ENCODE measurements at places on chromosomes 5 and 9.

GRCh38 chr5:141650851-141651727, at the start of gene FCHSD1:
FCHSD1 (minus strand) TSS chr5:141651418; CDS start chr5:141651368, 50 bp downstream.
- peak; percentile 89 for DNase-seq

GRCh38 chr5:179266291-179267070, 78.8 kb downstream of the ADAMTS2 start:
- no peak for DNase-seq

DNA sequence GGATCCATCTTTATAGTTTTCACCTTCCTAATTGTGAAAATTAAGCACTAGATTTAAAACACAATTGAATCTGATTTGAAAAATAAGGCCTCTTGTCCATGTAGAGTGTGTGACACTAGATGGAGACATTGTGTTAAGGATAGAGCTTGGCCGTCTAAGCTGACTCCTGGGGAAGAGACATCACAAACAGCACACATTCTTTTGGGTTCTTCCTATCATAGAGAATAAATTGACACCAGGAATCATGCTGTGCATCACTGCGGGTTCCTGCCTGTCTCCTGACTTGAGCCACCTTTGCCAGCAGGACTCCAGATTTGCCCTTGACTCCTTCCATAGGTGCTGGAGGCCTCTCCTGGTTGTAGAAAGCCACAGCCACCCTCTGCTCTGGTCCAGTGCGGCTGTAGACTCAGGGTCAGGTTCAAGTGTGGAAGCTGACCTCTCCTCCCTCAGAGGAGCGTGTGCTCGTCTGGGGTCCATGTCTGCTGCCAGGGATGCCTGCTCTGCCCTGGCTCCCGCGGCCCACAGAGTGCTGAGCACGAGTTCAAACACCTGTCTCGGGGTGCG, 11.2 kb downstream of the ROPN1L start:
- no peak for DNase-seq

- DNase-seq: no peak
Observed at GRCh38 chr9:77805810-77806209, 157.7 kb upstream of the GNA14 start.

DNA sequence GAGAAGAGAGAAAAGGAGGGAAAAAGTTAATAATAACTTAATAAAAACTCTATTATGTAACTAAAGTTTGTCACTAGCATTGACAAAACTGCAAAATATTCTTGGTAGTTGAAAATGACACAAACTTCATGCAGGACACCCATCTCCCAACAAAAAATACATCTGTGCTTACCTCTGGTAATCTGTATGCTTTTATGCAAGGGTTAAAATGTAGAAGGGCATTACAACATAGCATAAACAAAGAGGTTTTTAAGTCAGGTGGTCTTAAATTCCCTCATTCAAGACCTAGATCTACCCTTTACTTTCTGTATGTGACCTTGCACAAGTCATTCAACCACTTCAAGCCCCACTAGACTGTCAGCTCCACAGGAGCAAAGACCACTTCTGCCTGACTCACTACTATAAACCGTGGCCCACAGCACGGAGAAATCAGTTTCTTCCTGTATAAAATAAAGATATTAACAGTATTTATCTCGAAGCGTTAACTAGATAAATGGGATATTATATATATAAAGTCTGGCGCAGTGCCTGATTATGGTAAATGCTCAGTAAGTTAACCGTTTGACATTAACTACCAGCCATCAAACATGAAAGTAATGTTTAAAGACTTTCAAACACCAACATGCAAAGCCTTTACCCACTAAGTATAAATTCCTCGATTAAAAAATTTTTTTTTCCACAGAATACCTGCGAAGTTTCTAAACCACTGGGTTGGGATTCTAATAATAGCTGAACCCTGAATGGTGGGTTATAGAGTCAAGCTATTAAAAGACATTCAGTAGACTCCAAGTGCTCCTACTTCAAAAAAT, 2.0 kb downstream of the FBXL17 start:
- DNase-seq: peak; percentile 28

GRCh38 chr5:109668237-109668636, 21.5 kb upstream of the MAN2A1 start:
- DNase-seq: no peak

- no peak for DNase-seq
Observed at GRCh38 chr9:127308652-127309434, 44.3 kb downstream of the GARNL3 start.

GRCh38 chr9:5442400-5443011, 4.8 kb upstream of the PLGRKT start:
- DNase-seq: peak; percentile 70

DNA sequence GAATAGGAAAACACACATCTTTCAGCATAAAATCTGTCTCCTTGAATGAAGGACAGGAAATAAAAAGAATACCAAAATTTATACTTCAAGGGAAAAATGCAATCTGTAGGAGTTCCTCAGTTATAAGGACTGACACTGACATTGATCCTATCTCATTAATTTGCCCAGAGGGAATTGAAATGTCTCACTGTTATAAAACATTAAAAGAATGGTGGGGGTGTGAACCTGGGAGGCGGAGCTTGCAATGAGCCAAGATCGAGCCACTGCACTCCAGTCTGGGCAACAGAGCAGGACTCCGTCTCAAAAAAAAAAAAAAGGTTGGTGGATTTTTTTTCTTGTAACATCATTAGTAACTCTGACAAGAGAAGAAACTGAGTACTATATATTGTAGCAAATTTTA, 60.8 kb downstream of the TTLL11 start:
- no peak for DNase-seq

DNA sequence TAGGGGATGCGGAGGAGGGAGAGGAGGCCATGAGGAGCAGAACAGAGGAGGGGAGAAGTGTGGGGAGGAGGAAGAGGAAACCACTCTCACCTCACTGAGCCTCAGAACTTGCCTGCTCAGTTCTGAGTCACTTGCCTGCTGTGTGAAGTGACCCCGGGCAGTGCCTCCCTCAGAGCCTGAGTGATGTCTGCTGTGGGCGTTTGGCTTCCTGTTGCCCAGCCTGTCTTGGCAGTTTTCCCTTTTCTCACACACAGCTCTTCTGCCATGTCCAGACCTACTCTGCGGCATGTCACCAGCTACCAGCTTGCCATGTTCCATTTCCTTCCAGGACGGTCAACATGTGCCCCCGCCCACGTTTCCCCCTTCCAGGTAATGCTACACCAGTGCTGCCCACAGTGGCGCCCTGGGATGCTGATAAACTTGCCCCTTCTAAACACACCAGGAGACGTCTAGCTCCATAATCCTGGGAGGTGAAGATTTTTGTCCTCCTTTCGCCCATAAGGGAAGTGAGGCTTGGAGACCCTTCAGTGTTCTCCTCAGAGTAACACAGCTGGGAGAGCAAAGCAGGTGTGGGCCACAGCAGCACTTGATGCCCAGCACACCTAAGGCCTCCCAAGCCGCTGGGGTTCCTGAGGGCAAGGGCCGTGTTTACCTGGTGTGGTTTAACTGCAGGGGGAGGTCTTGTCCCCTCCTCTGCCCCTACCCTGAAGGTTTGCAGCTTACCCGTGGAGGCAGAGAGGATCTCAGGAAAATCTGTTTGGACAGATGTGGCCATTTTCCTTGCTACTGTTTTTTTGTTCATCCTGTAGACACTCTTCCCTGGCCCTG, 63.8 kb upstream of the RNF130 start:
- DNase-seq: no peak

DNA sequence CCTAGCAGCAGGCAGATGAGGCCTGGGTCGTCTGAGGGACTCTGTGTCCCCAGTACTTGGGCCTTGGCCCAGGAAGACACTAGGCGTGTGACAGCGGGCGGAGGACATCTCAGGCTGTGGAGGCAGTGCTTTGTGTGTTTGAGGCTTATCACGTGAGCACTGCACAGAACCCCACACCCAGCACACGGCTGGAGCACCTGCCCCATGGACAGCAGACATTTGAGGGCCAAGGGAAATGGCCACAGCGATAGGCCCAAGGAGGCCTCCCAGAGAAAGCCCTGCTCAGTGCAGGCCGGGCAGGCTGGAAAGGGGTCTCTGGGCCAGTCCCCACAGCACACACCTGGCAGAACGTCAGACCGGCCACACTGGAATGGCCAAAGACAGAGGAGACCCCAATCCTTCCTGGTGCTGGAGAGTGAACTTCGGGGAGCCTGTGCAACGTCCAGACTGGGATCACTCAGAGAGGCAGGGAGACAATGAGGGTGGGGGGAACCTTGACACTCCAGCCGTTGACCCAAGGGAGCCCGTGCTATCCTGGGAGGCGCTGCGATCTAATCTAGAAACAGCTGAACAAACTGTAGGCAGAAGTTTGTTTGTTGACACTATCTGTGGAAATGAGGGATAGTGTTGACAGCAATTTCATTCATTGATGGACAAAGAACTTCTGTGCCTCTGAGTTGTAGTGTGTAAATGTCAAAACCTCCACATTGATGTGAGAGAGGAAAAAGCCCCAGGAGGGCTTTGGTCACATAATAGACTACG, 19.6 kb upstream of the FLT4 start:
- DNase-seq: no peak

DNA sequence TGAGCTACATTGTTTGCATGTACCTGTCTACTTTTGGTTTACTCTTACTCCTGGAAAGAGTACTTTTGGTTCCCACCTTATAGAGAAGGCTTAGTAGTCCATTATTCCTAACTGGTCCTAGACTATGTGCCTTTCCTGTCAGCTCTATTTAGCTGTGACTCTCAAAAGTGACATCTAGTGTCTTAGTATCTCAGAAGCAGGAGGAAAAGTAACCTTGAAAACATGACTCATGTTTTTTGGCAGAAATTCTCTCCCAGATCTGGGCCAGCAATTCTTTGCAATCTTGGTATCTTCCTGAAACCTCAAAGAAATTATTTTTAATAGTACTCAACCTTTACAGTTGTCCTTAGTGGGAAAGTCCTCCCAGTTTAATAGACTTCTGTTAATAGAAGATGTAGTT, 691.7 kb upstream of the SEMA6A start:
- DNase-seq: no peak

DNA sequence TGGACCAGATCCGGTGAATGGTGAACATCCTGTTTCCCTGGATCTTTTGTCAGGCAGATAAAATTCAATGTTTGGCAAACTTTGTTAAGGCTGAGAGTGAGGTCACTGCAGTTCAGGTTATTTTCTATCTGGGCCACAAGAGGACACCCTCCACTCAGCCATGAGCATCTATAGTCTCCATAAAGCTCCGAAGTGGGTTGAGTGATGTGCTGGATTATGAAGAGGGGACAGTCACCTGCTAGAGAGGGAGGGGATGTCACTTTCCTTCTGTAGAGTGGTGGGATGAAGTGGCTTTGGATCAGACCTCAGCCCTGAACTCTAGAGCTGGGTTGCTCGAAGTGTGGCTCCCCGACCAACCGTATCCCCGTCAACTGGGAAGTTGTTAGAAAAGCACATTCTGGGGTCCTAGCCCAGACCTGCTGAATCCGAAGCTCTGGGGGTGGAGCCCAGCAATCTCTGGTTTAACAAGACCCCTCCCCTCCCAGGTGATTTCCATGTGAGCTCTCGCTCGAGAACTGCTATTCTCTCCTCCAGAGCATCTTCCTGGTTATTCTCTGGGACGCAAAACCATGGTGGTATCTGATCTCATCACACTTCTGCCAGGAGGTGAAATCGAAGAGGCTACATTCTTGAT, 31.8 kb upstream of the FGF1 start:
- DNase-seq: peak; percentile 62

- no peak for DNase-seq
Observed at GRCh38 chr5:162591724-162592123, 524.2 kb downstream of the GABRG2 start.

GRCh38 chr5:112289465-112289864, 129.6 kb downstream of the EPB41L4A start:
- no peak for DNase-seq

GRCh38 chr5:180839227-180839626, 21.8 kb downstream of the ZFP62 start:
- DNase-seq: no peak

- DNase-seq: no peak
Observed at GRCh38 chr9:115628426-115628825, 510.5 kb upstream of the TNC start.

DNA sequence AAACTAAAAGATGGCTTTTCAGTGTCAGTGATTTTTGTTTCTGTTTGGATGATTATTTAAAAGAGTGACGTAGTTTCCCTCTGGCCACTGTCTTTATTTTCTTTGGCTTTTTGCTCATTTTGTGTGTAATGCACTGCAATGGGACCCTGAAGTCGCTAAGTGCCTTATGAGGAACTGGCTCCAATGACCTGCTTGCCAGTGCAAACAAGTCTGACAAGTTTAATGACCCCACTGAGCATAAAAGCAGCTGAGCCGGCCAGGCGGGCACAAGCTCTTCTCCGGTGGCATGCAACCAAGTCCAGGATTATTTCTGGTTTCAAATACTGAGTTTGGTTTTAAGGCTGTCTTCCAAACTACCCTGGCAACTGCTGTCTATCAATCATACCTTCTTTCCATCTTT, 15.6 kb upstream of the GNA14 start:
- no peak for DNase-seq

DNA sequence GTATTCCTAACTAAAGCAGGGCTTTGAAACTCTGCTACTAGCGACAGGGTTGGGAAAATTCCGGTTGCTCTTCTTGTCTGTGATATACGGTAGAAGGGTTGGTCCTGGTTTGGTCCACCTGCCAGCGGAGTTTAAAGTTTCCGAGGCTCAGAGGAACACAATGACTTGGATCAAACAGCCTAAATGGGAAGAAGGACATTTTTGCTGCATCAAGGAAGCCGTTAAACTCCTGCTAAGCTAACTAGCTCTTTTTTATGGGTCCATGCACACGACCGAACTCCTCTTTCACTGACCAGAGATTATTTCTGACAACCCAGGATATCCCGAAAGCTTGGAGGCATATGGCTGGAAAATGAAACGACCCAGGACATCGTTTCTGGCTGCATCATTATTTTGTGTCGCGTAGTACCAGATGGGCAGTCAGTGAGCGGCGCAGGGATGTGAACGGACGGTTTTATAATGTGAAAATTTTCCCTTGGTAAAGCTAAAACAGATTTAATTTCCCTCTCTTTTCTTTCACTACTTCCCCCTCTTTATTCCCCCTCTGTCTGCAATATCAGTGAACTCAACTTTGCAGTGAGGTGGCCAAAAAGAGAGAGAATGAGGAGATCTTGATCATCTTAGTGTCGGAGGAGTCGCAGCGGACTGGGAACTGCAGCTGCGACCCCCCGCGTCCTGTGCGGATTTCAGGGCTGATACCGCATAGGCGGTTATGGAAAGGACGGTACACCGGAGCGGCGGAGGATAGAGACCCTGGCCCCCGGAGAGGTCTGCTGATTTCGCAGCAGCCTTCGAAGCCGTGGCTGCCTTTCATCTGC, at the start of gene LURAP1L:
LURAP1L (plus strand) TSS at position 160 of the 818 bp plus-strand sequence. CDS start 696 bp downstream, outside the sequence.
- no peak for DNase-seq

DNA sequence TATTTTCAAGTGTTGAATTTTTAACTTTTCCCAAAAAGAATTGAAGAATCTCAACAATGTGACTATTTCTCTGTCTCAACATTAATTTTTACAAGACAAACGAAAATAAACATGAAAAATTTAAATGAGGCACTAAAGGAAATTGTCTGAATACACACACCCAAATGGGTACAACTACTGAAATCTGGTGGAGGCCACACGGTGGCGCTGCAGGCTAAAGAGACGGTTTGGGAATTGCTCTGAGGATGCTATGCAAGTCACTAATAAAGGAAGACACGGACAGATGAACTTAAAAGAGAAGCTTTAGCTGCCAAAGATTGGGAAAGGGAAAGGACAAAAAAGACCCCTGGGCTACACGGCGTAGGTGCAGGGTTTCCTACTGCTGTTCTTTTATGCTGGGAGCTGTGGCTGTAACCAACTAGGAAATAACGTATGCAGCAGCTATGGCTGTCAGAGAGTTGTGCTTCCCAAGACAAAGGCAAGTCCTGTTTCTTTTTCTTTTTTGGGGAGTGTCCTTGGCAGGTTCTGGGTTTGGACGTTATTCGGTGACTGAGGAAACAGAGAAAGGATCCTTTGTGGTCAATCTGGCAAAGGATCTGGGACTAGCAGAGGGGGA, at the start of gene PCDHB10:
PCDHB10 (plus strand) TSS at position 244 of the 616 bp plus-strand sequence; CDS start at position 444, 200 bp downstream.
- no peak for DNase-seq
